HT-29 (cell line): ENCODE measurements at places on chromosomes 6 and 20.

DNA sequence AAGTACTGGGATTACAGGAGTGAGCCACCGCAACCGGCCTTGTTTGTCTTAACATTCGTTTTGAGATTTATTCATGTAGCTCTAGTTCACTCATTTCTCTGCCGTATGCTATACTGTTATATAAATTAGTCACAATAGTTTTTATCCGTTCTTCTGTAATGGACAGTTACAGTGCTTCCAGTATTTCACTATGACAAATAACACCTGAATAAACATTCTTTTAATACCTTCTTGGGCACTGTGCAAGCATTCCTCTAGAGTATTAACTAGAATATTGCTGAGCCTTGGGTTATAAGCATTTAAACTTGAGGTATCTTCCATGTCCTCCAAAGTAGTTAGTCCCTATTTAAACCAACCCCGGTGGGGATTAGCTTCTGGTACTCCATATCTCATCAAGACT is 45.6 kb downstream of the STK38 start:
- no peak for DNase-seq

DNA sequence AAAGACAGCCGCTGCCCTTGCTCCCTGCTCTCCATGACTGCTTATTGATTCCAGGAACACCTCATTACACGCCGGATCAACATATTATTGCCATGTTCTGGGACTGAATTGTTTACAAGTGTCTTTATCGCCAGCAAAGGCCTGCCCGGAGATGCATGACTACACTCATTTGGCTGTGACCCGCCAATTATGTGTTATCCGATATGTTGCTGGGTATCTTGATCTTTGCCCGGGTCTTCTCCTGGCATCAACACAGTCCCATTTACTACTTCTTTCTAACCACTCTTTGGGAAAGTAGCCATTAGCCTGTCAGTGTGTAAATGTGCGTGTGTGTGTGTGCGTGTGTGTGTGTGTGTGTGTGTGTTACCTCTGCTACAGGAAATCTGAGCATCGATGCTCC is 15.4 kb downstream of the LINC00237 start:
- no peak for DNase-seq

DNA sequence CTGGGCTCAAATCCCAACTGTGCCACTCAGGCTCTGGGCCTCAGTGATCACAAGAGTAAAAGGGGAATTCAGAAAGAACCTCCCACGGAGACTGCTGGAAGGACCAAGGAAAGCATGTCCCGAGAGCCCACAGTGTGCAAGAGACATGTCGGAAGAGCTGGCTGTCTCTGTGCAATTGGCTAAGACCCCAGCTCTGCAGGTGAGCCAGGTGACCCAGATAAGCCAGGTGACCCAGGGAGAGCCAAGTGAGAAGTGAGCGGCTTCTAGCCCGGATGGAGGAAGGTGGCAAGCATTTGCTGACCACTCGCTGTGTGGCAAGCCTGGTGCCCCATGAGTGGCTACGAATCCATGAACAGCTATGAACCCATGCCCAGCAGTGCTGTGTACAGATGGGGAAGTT is 59.1 kb downstream of the RIPOR3 start:
- DNase-seq: no peak

GRCh38 chr20:52231230-52231746 is 39.7 kb upstream of the ZFP64 start:
- DNase-seq: peak; percentile 94

GRCh38 chr20:40883097-40883496 is 145.5 kb upstream of the TOP1 start:
- DNase-seq: no peak

GRCh38 chr20:63186528-63187316 is 29.2 kb downstream of the YTHDF1 start:
- peak; percentile 74 for DNase-seq

- no peak for DNase-seq
Observed at GRCh38 chr6:44738601-44739146, 351.2 kb downstream of the CDC5L start.

GRCh38 chr20:9919271-9920014 is 80.6 kb upstream of the PAK5 start:
- no peak for DNase-seq

DNA sequence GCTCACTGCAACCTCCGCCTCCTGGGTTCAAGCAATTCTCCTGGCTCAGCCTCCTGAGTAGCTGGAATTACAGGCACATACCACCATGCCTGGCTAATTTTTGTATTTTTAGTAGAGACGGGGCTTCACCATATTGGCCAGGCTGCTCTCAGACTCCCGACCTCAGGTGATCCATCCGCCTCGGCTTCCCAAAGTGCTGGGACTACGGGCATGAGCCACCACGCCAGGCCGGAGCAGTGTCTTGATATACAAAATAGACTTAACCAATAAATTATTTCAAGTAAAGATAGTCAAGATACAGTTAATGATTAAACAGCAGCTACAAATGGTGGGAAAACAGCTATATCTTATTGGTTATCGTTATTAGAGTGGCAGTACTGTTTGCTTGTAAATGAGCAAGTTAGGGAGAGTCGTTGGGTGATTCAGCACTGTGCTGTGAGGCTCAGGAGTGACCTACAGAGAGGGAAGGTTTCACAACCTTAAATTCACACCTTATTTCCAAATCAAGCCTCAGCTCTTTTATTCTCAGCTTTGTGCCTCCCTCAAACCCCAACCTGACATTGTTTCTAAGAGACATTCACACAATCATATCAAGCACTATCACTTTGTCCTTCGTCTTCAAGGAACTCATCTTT is 1128.4 kb upstream of the MAP3K7 start:
- DNase-seq: no peak

DNA sequence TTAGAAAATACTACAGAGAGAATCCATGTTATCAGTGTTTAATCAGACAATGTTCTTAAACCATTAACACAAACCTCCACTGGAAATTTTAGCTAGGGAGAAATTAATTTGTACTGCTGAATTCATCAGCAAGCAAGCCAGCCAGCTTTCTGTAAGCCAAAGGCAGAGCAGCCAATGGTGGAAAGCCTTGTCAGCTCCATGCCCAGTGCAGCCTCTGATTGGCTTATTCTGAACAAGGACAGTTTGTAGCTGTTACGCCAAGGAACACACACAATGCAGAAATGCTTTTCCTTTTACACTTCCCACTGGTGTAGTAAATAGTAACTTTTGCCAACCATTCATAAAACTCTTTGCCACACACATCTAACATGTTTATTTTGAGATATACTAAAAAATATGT is 265.0 kb downstream of the TENT5A start:
- DNase-seq: no peak

DNA sequence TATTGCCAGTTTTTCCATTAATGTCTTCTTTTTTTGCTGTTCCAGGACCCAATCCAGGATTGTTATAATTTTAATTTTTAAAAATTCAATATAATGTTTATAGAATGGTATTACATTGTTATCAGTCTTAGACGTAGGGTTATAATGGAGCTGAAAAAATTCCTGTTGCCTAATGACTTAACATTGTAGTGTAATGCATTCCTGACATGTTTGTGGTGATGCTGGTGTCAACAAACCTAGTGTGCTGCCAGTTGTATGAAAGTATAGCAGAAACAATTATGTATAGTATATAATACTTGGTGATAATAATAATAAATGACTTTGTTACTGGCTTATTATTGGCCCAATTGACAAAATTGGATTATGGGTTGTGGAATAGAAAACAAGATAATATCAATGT is 30.4 kb downstream of the KIZ start:
- no peak for DNase-seq

- DNase-seq: no peak
Observed at GRCh38 chr6:55033016-55033546, 141.2 kb upstream of the HCRTR2 start.

- DNase-seq: no peak
Observed at GRCh38 chr20:11140359-11140758, 466.6 kb upstream of the JAG1 start.

DNA sequence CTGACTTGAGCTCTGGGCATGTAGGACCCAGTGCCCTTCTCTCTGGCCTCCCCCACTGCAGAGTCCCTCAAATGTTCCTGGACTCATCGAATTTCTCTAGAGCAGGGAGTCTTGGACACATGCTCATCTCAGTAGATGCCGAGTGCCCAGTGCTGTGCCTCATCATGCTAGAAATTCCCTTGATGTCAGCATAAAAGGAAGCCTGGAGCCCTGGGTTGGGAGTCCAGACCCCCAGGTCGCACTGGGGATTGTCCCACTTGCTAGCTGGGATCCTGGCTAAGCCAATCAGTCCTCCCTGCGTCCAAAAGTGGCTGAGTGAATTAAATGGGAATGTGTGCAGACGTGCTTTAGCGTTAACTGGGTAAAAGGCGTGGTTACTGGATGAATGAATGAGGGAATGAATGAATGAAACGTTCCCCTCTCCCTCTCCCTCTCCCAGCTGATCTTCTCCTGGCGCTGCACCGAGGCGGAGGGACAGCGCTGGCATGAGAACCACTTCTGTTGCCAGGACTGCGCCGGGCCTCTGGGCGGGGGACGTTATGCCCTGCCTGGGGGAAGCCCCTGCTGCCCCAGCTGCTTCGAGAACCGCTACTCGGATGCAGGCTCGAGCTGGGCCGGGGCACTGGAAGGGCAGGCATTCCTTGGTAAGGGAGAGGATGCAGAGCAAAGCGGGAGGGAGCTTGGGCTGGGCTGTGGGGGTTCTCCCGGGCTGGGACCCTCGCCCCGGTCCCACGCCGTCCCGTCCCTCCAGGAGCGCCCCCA is 1.6 kb upstream of the TOMM6 start:
- DNase-seq: no peak

- no peak for DNase-seq
Observed at GRCh38 chr6:21100991-21101390, 492.6 kb upstream of the SOX4 start.

DNA sequence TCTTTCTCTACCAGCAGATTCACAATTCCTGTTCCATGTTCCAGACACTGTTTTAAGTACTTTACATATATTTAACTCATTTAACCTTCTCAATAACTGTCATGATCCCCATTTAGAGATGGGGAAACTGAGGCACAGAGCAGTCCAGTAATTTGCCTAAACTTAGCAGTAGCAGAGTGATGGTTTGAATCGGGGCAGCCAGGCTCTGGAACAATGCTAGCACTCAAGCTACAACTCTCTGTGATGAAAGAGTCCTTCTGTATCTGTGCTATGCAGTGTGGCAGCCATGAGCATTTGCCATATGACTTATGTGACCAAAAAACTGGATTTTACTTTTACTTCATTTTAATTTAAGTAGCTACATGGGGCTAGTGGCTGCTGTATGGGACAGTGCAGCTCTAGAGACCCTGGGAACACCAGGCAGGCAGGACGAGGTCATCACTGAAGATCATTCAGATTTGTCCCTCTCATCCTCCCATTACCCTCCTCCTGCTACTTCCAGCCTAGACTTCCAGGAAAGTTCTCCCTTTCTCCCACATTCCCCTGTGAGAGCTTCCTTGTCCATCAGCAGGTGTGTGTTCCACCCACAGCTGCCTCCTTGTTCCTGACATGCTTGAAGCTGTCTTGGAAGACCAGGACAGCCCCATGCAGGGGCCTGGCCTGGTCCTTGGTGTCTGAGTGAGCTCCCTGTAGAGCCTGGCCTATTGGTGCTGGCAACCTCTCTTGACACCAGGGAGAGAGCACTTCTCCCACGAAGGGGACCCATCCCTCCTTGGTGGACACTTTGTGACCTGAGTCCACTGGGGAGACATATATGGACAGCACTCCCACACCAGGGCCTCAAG is 157.0 kb downstream of the MRPL14 start:
- DNase-seq: no peak

- no peak for DNase-seq
Observed at GRCh38 chr6:26404546-26404945, 2.5 kb downstream of the BTN3A1 start.

- no peak for DNase-seq
Observed at GRCh38 chr20:2692036-2692885, at the start of gene EBF4. EBF4 (plus strand) TSS chr20:2692780; CDS start chr20:2693646, 866 bp downstream.

- DNase-seq: no peak
Observed at GRCh38 chr6:84046755-84047154, 13.2 kb downstream of the MRAP2 start.

DNA sequence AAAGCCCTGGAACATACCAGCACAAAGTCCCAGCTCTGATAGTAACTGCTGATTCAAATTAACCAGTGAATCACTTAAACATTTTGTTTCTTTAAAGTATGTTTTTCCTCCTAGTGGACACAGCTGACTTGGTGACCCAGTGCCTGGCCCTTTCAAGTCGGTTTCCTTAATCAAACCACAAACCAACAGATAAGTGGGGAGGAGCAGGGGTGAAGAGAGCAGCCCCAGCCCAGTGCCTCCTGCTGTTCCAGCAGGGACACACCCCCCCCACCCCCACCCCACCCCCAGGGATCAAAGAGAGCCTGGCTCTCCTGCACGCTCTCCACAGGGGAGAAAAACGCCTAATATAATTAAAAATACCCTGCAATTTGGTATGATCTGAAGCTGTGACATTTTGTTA is 55.4 kb upstream of the TBXT start:
- DNase-seq: peak; percentile 5

DNA sequence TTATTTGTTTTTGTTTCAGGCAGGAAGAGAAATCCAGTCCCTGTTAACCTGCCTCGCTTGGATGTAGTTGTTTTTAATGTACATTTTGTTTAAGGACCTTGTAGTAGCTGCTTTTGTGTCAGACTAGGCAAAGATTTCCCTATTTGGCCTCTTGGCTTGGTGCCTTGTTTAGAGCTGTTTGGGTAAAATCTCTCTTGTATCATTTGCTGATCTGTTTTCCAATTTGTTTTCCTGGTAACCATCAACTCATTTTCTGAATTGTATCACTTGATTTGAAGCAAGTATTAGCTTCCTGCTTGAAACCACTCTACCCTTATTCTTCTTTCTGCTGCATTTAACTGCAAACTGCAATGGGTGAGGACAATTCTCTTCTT is 160.7 kb downstream of the ZFAND3 start:
- DNase-seq: no peak

DNA sequence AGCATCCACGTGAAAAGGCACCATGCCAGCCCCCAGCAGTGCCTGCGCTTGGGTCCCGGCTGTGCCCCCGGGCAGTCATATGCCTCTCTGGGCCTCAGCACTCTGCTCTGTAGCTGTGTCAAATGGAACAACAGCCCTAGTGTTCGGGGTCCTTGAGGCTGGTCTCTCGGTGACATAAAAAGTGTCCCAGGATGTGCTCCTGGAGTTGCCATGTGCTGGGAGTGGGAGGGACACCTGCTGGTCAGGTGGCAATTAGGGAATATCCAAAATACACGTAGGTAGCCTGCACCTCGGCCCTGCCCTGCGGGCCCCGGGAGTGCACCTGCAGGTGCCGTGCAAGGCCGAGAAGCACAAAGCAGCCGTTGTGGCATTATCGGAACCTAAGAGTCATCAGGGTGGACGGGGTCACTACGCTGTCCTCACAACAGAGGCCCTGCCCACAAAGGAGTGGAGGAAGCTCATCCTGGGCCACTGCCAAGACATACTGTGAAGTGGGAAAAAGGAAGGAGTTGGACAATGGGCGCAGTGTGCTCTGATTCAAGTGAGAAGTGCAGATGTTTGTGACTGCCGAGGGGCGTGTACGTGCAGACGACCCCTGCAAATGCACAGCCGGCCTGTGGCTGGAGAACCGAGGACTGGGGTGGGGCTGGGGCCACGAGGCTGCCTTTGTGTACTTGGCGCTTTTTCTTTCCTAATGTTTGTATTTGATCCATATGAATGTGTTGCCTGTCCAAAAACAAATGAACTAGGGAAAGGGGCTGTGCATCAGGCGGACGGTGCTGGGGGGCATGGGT is 24.6 kb downstream of the SLCO4A1 start:
- peak; percentile 98 for DNase-seq
